Heart right ventricle (tissue), 16 donors: ENCODE measurements at places on chromosomes 4 and X. TPM values are rescaled to one million over a fixed set of nuclear protein-coding genes. Genes with fewer than 3 reads are reported as not detected.

GRCh38 chr4:124940387-124940786, 227.9 kb upstream of the ANKRD50 start:
- H3K4me3 ChIP-seq: no peak overlapping the region
- H3K27me3 ChIP-seq: no peaks in the 10 kb centered on the region
- H3K27ac ChIP-seq: no peak overlapping the region
- no peaks in the 10 kb centered on the region for H3K36me3 ChIP-seq

- no peak overlapping the region for H3K4me3 ChIP-seq
- no peaks in the 10 kb centered on the region for H3K27me3 ChIP-seq
- H3K4me1 ChIP-seq: no peaks in the 10 kb centered on the region
Measured at GRCh38 chr4:43048570-43048969, 156.1 kb downstream of the GRXCR1 start.

- H3K27me3 ChIP-seq: no peaks in the 10 kb centered on the region
- H3K27ac ChIP-seq: no peak overlapping the region
- peaks cover 100% of the 10 kb centered on the region for H3K36me3 ChIP-seq
Measured at GRCh38 chr4:26426892-26427291, 63.4 kb downstream of the CCKAR start.

DNA sequence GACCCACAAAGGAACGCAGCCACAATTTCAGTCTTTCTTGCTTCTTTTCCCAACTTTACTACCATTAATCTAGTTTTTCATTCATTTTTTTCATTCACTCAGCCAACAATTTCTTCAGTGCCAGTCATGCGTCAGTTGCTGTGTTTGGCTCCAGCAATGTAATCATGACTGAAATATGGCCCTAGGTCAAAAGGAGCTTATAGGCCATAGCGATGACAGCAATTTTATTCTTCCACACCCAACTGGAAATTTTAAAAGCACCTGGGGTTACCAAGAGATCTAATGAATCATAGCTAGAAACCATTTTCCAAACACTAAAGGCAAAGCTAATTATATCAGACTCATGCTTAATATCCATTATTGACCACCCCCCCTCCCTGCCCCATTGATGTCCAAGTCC, 29.8 kb upstream of the C1QTNF7 start:
- H3K27me3 ChIP-seq: no peaks in the 10 kb centered on the region
- H3K4me1 ChIP-seq: no peaks in the 10 kb centered on the region

DNA sequence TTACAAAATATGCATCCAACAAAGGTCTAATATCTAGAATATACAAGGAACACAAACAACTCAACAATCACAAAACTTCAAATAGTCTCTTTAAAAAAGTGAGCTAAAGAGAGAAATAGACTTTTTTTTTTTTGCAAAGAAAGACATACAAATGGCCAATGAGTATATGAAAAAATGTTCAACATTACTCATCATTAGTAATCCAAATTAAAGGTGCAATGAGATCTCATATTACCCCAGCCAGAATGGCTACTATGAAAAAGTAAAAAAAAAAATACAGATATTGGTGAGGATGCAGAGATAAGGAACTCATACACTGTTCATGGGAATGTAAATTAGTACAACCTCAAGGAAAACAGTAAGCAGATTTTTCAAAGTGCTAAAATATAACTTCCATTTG, 24.1 kb downstream of the AGTR2 start:
- H3K27ac ChIP-seq: no peak overlapping the region
- no peaks in the 10 kb centered on the region for H3K36me3 ChIP-seq
- H3K4me3 ChIP-seq: no peak overlapping the region
- no peak for DNase-seq

GRCh38 chr4:186669159-186669731, 54.4 kb downstream of the FAT1 start:
- no peak overlapping the region for H3K4me3 ChIP-seq
- no peak for DNase-seq

GRCh38 chrX:142686206-142686605, 339.5 kb upstream of the SPANXN4 start:
- no peaks in the 10 kb centered on the region for H3K4me1 ChIP-seq
- H3K4me3 ChIP-seq: no peak overlapping the region
- H3K27ac ChIP-seq: no peak overlapping the region
- H3K27me3 ChIP-seq: no peaks in the 10 kb centered on the region

DNA sequence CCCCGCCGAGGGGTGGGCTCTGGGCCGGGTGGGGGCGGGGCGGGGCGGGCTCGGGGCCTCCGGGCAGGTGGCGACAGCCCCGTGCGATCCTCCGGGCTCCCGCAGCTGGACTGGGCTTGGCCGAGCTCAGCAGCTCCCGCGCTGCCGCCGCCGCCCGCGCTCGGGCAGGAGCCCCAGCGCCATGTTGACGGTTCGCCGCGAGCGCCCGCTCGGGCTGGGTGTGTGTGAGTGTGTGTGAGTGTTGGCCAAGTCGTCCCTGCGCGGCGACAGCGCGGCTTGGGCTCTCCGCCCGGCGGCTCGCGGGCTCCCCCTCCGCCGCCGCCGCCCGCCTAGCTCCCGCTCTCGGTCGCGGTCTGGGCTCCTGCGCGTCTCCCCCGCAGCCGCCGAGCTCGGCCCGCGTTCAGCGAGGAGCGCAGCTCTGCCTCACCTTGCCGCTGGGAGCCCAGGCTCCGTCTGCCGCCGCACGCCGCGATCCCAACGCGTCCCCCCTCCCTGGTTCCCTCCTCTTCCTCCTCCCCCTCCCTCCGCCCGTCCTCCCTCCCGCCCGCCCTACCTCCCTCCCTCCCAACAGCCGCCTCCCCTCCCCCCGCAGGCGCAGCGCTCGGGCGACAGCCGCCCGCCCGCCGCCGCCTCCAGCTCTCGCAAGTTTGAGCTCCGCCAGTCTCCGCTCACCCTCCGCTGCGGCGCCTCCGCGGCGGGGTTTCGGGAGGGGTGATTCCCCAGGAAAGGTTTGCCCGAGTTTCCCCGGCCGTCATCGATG, at the start of gene BCOR:
BCOR (minus strand) TSS at position 455 of the 760 bp plus-strand sequence. CDS start 20,029 bp downstream, outside the sequence.
- peak; percentile 72 for DNase-seq
- H3K27me3 ChIP-seq: no peaks in the 10 kb centered on the region
- H3K27ac ChIP-seq: peak within 1 kb of the TSS; percentile 94
- no peaks in the 10 kb centered on the region for H3K36me3 ChIP-seq
- peaks cover 23% of the 10 kb centered on the region for H3K4me1 ChIP-seq

- no peaks in the 10 kb centered on the region for H3K4me1 ChIP-seq
- H3K36me3 ChIP-seq: no peaks in the 10 kb centered on the region
- no peak for DNase-seq
- no peak overlapping the region for H3K4me3 ChIP-seq
- H3K27me3 ChIP-seq: no peaks in the 10 kb centered on the region
- H3K27ac ChIP-seq: no peak overlapping the region
Measured at GRCh38 chrX:9765072-9765736, 443 bp downstream of the GPR143 start.

- H3K27me3 ChIP-seq: no peaks in the 10 kb centered on the region
- no peak for DNase-seq
- H3K4me3 ChIP-seq: no peak overlapping the region
- H3K4me1 ChIP-seq: no peaks in the 10 kb centered on the region
- no peaks in the 10 kb centered on the region for H3K36me3 ChIP-seq
- no peak overlapping the region for H3K27ac ChIP-seq
Measured at GRCh38 chrX:16920075-16920474, 26.4 kb upstream of the REPS2 start.

GRCh38 chrX:19912-20571, 261.1 kb upstream of the PLCXD1 start:
- H3K27ac ChIP-seq: no peak overlapping the region
- no peaks in the 10 kb centered on the region for H3K4me1 ChIP-seq
- H3K27me3 ChIP-seq: no peaks in the 10 kb centered on the region
- DNase-seq: no peak
- no peaks in the 10 kb centered on the region for H3K36me3 ChIP-seq

DNA sequence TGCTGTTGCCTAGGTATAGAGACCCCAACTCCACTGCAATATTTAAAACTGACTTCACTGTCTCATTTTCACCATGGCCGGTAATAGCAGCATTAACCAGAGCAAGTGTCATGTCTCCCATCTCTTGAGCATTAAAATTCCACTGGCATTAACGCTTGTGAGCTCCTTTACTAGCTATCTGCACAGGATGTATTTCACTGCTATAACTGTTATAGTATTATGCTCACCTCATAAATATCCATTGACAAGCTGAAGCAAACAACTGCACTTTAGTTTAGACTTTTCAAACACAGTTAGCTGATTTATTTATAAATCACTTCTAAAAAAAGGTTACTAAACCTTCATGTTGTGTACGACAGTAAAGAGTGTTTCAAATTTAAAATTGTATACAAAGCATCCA, 157.8 kb downstream of the ANTXR2 start:
- no peaks in the 10 kb centered on the region for H3K36me3 ChIP-seq
- no peak overlapping the region for H3K27ac ChIP-seq
- no peaks in the 10 kb centered on the region for H3K4me1 ChIP-seq
- H3K27me3 ChIP-seq: no peaks in the 10 kb centered on the region

L1CAM gene
- total RNA-seq: 3.0 TPM

PCYT1B gene
- not detected for total RNA-seq

EGFL6 gene
- total RNA-seq: not detected

NMU gene
- total RNA-seq: not detected

GLA gene
- total RNA-seq: 6.0 TPM

SUPT20HL2 gene
- total RNA-seq: not detected

ALAS2 gene
- 0.64 TPM for total RNA-seq

FGFBP1 gene
- not detected for total RNA-seq

SSX2B gene
- total RNA-seq: not detected

PDGFRA gene
- 18.2 TPM for total RNA-seq
